Upper lobe of left lung (tissue), 6 donors: ENCODE measurements at places on chromosomes 12 and 14. TPM values are rescaled to one million over a fixed set of nuclear protein-coding genes. Genes with fewer than 3 reads are reported as not detected.

DNA sequence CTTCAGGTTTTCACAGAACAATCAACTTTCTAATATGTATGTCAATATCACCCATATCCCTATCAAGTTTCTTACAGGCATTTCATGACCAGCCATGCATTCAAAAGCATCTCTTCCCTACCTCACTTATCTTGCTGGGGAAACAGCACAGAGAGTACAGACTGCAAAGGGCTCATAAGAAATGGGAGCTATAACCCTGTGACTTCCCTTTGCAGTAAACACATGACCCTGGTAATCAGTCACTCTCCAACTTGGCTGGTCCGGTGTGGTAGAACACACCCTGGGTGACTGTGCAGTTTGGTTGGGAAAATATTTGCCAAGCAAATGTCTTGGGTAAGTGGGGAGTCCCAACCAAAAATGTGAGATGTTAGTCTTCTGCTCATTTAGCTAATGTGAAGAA lies 49.4 kb upstream of the TMCC3 start:
- no peak overlapping the region for H3K4me3 ChIP-seq
- DNase-seq: no peak
- no peaks in the 10 kb centered on the region for H3K36me3 ChIP-seq
- H3K4me1 ChIP-seq: peaks cover 7% of the 10 kb centered on the region
- H3K27me3 ChIP-seq: no peaks in the 10 kb centered on the region
- no peak overlapping the region for H3K27ac ChIP-seq

DNA sequence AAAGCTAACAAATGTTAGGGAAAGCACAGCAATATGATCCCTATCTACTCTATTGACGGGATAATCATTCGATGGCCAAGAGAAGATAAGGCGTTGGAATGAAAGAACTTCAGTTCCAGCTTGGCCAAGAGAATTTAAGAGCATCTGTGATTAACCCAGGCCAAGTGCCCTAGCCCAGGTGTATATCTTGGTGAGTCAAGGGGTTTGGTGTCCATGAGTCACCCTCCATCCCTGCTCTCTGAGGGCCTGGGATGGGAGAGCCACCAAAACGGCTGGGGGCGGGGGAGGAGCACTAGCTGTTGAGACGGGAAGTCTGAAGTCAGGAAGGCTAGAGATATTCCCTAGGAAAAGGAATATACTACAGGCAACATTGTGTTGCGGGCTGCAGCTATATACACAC lies 13.0 kb downstream of the TBPL2 start:
- no peaks in the 10 kb centered on the region for H3K36me3 ChIP-seq
- no peaks in the 10 kb centered on the region for H3K4me1 ChIP-seq
- H3K27me3 ChIP-seq: no peaks in the 10 kb centered on the region
- no peak for DNase-seq

DNA sequence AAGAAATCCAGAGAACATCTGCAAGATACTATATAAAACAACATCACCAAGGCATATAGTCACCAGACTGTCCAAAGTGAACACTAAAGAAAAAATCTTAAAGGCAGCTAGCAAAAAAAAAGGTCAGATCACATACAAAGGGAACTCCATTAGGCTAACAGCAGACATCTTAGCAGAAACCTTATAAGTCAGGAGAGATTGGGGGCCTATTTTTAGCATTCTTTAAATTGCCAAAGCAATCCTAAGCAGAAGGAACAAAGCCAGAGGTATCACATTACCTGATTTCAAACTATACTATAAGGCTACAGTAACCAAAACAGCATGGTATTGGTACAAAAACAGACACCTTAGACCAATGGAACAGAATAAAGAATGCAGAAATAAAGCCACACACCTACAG lies 92.5 kb downstream of the IPO8 start:
- no peaks in the 10 kb centered on the region for H3K4me1 ChIP-seq
- H3K4me3 ChIP-seq: no peak overlapping the region
- no peak overlapping the region for H3K27ac ChIP-seq
- H3K27me3 ChIP-seq: no peaks in the 10 kb centered on the region
- DNase-seq: no peak

GRCh38 chr12:14995583-14996425 lies 23.0 kb downstream of the PDE6H start:
- H3K36me3 ChIP-seq: no peaks in the 10 kb centered on the region
- H3K27ac ChIP-seq: no peak overlapping the region
- H3K4me3 ChIP-seq: no peak overlapping the region
- no peak for DNase-seq
- H3K4me1 ChIP-seq: peaks cover 16% of the 10 kb centered on the region
- no peaks in the 10 kb centered on the region for H3K27me3 ChIP-seq

- no peaks in the 10 kb centered on the region for H3K27me3 ChIP-seq
- H3K36me3 ChIP-seq: no peaks in the 10 kb centered on the region
- DNase-seq: no peak
- H3K4me1 ChIP-seq: no peaks in the 10 kb centered on the region
- no peak overlapping the region for H3K4me3 ChIP-seq
Observed at GRCh38 chr12:76711241-76711640, 52.7 kb upstream of the ZDHHC17 start.

- H3K27ac ChIP-seq: peak overlapping the region; percentile 95
- H3K36me3 ChIP-seq: no peaks in the 10 kb centered on the region
- H3K4me3 ChIP-seq: peak overlapping the region; percentile 73
- H3K27me3 ChIP-seq: no peaks in the 10 kb centered on the region
Observed at GRCh38 chr12:14775636-14775980, 27.7 kb downstream of the WBP11 start.

Gene RAPGEF3
- 60.2 TPM for total RNA-seq

Gene MIP
- total RNA-seq: not detected

Gene GPR162
- total RNA-seq: 10.6 TPM

DNA sequence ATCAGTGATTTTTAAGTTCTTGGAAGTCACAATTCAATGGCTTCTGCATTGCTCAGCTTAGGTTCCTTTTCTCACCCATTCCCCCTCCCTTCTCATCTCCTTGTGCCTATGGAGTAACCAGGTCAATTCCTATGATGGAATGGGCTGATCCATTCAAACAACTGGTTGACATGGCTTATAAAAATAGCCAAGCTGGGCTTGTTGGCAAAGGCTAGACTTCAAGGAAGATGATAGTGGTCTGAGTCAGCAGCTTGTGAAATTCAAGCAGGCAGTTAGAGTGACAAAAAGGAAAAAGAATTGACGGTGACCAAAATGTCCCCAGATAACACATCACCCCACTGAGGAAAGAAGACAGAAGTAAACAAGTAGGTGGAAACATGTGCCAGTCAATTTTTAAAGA lies 119.9 kb upstream of the PCED1B start:
- H3K27me3 ChIP-seq: no peaks in the 10 kb centered on the region
- no peak overlapping the region for H3K27ac ChIP-seq
- DNase-seq: no peak
- H3K4me3 ChIP-seq: no peak overlapping the region
- no peaks in the 10 kb centered on the region for H3K36me3 ChIP-seq
- H3K4me1 ChIP-seq: peaks cover under 1% of the 10 kb centered on the region

Gene PTGDR
- 2.1 TPM for total RNA-seq
